Stimulated activated CD4-positive, alpha-beta T cell treated with anti-CD3 and anti-CD28 coated beads, Interleukin-15, amount 100 ng/mL, for 1 hour (primary cell): ENCODE measurements at places on chromosomes 16 and 17.

DNA sequence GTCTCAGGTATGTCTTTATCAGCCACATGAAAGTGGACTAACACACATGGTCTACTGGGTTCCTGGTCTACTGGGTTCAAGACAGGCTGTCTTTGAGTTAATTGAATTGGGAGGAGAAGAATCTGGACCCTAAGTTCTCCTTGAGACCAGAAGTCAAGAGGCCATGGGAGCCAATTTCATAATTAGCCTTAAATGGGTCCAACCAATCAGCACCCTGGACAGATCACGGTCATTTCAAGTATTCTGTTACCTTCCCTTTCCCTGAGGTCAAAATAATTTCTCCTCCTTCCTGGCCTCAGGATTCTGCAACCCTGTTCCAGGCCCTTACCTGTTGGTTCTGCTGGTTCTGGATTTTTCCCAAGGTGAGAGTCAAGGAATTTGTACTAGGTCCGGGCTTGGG, 23.8 kb downstream of the OSBPL7 start:
- no peak for DNase-seq

DNA sequence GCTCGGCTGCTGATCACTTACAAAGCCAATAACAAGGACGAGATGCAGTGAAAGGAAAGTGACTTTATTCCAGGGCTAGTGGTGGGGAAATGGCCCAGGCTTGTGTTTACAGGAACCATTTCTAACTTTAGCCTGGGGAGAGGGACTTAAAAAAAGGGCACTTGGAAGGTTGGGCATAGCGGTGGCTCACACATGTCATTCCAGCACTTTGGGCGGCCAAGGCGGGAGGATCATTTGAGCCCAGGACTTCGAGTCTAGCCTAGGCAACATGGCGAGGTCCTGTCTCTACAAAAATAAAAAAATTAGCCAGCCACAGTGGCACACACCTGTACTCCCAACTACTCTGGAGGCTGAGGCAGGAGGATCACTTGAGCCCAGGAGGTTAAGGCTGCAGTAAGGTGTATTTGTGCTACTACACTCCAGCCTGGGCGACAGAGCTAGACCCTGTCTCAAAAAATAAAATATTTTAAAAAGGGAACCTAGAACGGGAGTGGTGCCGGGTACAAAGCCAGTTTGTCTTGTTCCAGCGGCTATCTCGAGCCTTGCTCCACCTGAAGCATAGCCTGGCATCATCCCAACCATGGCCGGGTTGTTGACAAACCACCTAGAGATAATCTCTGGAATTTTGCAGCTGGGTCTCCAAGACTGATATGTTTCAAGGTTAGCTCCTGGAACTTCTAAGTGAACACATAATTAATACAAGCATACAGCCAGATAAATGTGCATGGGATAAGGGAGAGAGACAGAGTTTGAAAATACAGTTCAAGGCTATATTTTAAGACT, 5.7 kb upstream of the TVP23A start:
- no peak for DNase-seq

DNA sequence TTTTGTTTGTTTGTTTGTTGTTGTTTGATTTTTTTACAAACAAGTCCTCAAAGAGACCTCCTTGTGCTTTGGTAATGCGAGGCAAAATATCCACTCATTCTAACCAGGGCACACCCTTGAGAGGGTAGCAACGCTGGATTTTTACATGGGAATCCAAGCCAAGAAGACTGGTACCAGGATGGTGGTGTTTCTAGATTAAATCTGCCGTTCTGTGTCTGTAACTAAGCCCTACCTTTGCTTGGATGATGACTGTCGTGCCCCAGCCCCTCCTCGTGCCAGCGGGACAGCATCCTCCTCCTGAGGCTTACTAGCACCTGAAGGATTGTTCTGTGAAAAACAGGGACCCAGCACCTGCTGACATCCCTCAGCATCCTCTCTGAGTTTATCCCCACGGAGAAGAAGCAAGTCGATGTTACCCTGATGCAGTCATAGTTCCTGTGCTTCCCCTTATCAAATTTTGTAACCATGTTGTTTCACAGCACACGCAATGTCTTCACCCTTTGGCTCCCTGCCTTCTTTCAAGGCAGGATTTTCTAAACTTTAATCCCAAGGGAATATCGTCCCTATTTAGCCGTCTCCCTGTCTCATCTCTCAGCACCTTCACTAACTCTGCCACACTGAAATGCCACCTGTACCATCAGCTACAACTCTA, 5.1 kb upstream of the HSBP1 start:
- DNase-seq = no peak

GRCh38 chr16:25030420-25031131, 15.4 kb upstream of the ARHGAP17 start:
- no peak for DNase-seq

GRCh38 chr17:51908841-51909537, 249.5 kb downstream of the CA10 start:
- DNase-seq = no peak

- no peak for DNase-seq
Observed at GRCh38 chr17:50972577-50972976, 106.4 kb upstream of the TOB1 start.

DNA sequence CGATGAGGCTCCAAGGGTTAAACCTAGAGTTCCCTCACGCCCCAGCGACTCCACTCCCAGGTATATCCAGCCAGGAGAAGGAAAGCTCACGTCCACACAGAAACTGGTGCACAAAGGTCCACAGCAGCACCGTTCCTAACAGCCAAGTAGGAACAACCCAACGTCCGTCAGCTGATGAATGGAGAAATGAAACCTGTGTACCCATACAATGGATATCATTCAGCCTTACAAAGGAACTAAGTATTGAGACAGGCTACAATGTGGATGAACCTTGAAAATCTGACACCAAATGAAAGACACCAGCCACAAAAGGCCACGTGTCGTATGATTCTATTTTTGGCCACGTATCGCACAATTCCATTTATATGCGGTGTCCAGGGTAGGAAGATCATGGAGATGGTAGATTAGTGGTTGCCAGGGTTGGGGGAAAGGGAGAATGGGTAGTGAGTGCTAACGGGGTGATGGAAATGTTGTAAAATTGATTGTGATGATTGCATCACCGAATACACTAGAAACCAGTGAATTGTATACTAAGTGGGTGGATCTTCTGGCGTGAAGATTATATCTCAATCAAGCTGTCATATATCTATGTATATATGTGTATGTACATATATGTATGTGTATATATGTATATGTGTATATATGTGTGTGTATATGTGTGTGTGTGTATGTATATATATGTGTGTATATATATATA, 30.1 kb downstream of the NLRC3 start:
- DNase-seq = no peak

- DNase-seq = peak; percentile 69
Observed at GRCh38 chr16:2842340-2843000, 12.4 kb downstream of the ZG16B start.

DNA sequence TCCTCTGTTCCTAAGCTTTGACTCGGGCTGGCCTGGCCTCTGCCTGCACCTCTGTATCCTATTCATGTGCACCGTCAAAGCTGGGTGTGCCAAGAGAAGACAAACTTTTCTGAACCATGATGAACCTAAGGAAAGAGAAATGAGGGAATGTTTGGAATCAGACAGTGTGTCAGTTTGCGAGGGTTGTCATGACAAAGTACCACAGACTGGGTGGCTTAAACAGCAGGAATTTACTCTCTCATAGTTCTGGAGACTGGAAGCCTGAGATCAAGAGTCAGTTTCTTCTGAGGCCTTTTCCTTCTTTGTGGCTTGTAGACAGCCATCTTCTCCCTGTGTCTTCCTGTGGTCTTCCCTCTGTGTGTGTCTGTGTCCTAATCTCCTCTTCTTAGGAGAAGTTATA, 129.0 kb downstream of the KATNIP start:
- DNase-seq = no peak

GRCh38 chr17:6452471-6453266, 8.4 kb downstream of the PIMREG start:
- DNase-seq = no peak

DNA sequence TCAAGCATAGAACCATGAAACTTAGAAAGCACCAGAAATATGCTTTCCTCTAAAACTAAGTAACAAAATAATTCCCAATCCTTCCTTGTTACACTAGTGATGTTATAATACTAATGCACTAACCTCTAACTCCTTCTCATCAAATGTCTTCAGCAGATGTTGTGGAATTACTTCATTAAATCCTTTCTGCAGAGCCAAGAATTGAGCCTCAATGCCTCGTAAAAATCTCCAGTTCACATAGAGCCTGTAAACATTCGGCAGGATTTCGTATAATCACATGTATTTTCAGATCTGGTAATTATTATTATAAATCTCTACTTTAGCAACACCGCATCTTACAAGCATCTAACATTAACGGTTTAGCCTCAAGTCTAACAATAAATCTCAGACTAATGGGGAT, 44.7 kb downstream of the CEP95 start:
- no peak for DNase-seq

DNA sequence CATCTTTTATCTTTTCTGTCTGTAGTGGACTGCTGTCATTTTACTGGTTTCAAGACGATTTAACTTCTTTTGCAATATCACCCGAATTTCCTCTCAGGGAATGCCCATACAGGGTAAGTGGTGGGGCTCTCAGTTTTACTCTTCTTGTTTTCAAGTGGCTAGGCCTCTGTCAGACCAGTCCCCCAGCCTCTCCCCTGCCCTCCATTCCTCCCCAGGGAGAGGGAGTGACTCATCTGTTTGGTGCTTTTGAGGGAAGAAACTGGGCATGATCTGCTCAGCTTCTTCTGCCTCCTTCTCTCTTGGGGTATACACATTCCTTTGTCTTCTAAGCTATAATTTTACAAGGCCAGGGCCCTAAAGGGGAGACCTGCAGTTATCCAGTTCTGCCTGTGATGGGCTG, 332.0 kb downstream of the CBLN1 start:
- no peak for DNase-seq

GRCh38 chr16:79672524-79672923, 72.0 kb upstream of the MAF start:
- no peak for DNase-seq

GRCh38 chr16:31079342-31079944, 5.2 kb downstream of the ZNF646 start:
- no peak for DNase-seq

- DNase-seq = peak; percentile 54
Observed at GRCh38 chr17:42389135-42389417, 834 bp upstream of the STAT3 start.
